Peyer's patch (tissue), 4 donors: ENCODE measurements at places on chromosomes 1 and 21. TPM values are rescaled to one million over a fixed set of nuclear protein-coding genes. Genes with fewer than 3 reads are reported as not detected.

The SUSD4 gene
- total RNA-seq = not detected

- no peak overlapping the region for H3K27ac ChIP-seq
- no peaks in the 10 kb centered on the region for H3K36me3 ChIP-seq
- no peak for DNase-seq
- no peak overlapping the region for H3K4me3 ChIP-seq
- no peaks in the 10 kb centered on the region for H3K27me3 ChIP-seq
Observed at GRCh38 chr21:14092834-14093560, 117.8 kb downstream of the LIPI start.

The PHGDH gene
- total RNA-seq = 19.0 TPM

The NECTIN4 gene
- total RNA-seq = 1.8 TPM
